Stimulated activated CD8-positive, alpha-beta memory T cell treated with anti-CD3 and anti-CD28 coated beads, Interleukin-4, amount 100 ng/mL, for 48 hours (primary cell): ENCODE measurements at places on chromosomes 4 and X.

GRCh38 chrX:9698576-9698975 is 67.1 kb downstream of the GPR143 start:
- no peak for DNase-seq

GRCh38 chr4:108043526-108043925 is 53.8 kb downstream of the HADH start:
- DNase-seq: no peak

DNA sequence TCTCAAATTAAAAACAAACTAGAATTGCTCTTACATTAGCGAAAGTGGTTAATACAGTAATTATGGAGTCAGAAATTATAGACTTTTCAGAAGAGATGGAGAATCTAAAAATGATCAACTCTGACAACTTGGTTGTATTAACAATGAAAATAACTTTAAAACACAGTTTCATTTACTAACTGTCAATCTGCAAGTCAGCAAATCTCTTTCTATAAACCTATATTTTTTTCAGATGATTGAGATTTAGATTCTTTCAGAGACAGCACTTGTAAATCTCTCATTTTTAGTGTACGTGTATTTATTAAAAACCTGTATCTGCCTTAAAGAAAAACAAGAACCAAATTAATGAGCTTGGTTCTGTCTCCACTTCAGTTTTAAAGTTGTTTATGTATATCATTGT is 311.4 kb downstream of the EPHA5 start:
- no peak for DNase-seq

DNA sequence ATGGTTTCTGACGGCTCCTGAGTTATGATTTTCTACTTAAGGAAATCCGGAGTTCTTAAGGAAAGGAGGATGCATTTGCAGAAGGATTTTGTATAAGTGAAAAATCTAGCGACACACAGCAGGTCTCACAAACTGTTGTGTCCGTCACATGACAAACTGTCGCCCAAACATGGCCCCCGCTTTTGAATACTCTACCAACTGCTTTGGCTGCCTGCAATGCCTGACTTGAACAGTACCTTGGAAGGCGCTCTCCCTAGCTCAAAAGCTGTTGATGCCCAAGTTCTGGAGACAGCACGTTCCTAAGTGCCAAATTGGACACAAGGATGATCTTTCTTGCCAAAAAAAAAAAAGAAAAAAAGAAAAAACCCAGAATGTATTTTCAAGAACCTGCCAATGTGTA is 103.2 kb downstream of the ENPP6 start:
- DNase-seq: no peak

DNA sequence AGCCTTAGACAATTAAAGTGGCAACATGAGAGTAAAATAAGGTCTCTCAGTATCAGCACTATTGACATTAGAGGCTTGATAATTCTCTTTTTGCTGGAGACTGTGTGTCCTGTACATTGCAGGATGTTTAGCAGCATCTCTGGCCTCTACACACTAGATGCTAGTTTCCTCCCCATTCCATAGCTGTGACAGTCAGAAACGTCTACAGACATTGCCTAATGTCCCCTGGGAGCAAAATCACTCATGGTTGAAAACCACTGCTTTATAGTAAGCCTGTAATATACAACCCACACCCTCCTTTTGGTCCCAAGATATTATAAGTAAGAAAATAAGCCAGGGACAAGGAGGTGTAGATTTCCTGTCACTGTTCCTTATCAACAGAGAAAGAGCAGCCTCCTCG is 166.0 kb downstream of the FRMPD4 start:
- DNase-seq: no peak

- no peak for DNase-seq
Measured at GRCh38 chr4:118682928-118683327, 2.3 kb upstream of the METTL14 start.

DNA sequence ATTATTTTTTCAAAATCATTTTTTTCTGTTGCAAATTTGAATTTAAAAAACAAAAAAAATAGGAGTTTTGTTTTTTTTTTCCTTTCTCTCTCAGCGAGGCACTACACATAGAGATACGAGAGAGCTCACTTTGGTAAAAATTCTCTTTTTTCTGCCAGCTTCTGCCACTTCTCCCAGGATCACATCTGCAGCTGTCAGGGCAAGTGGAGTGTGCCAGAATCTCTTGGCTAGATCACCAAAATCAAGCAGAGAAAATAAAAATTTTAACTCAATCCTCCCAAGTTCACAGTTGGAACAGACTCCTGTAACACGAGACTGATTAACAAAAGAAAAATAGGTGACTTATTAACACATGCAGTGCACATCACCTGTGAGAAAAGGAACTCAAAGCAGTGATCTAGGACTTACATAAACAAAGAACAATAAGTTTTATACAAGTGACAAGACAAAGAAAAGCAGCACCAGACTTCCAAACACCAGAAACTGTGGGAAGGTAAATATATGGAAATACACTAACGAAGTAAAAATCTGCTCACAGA is 213.2 kb upstream of the ZFP42 start:
- DNase-seq: no peak

- no peak for DNase-seq
Measured at GRCh38 chr4:139759097-139759496, 93.5 kb downstream of the MGST2 start.

DNA sequence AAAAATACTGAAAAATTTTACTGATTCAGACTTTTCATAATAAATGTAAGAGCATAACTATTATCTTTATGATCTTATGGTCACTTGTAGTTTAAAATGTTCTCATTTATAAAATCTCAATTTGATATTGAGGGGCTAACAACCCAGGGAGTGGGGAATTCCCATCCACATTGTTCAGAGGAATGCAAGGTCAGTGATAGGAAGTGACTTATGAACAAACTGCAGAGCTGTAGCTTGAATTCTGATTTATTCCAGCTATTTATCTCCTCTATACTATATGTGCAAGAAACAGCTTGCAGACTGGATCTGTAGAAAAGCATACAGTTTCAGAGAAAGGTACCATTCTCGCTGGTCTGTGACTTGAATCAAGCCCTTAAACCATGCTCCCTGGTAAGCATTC is 61.6 kb downstream of the SEC24D start:
- DNase-seq: no peak

DNA sequence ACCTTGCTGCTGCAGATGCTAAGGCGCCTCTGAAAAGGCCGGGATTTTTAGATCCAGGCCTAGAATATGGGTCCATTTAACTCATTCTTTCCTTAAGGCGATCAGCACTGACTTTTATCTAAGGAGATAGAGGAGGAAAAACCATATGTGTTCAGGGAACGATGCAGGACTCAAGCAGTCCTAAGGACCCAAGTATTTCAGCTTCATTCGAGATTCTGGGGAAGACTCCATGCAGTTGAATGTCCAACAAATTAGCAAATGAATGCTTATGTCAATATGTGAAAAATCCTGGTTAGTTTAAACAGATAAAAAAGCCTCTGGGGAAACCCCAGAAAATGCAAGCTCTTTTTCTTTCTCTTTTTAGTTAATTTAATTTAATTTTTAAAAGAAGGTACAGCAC is 36.0 kb downstream of the HELT start:
- DNase-seq: no peak

- DNase-seq: no peak
Measured at GRCh38 chr4:992297-993110, 700 bp downstream of the SLC26A1 start.

DNA sequence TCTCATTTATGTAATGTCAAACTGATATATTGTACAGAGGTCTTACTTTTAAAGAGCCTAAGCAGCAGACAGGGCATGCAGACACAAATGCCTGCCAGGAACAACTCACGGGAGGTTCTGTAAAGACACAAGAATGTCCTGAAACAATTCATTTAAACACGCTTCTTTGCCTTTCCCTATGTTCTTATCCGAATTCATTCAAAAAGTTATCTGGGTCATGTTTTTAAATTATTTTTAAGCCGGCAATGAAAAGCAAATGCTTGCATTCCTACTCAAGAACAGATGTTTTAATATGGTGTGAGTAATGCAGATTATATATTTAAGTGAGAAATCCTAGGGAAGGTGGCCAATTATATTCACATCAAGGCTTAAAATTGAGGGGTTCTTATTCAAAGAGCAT is 192.6 kb downstream of the PDGFC start:
- no peak for DNase-seq

DNA sequence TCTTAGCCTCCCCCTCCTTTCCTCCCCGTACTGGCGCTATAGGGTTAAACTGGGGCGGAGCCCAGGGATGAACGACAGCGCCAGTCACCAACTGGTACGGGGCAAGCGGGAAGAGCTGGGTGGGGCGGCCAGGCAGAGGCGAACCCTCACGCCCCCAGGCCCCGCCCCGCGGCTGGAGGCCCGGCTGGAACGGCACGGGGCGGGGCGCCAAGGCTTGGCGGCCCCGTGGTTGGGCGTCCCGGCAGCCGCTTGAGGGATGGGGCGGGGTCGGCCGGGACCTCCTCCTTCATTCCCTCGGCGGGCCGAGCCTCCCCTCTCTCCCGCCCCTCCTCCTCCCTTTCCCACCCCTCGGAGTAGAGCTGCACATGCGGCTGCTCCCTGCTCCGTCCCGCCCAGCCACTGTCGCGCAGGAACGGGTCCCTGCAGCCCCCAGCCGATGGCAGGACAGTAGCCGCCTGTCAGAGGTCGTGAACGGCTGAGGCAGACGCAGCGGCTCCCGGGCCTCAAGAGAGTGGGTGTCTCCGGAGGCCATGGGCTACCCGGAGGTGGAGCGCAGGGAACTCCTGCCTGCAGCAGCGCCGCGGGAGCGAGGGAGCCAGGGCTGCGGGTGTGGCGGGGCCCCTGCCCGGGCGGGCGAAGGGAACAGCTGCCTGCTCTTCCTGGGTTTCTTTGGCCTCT is at the start of gene EDA:
EDA (plus strand) TSS at position 335 of the 678 bp plus-strand sequence.
- DNase-seq: peak; percentile 77

DNA sequence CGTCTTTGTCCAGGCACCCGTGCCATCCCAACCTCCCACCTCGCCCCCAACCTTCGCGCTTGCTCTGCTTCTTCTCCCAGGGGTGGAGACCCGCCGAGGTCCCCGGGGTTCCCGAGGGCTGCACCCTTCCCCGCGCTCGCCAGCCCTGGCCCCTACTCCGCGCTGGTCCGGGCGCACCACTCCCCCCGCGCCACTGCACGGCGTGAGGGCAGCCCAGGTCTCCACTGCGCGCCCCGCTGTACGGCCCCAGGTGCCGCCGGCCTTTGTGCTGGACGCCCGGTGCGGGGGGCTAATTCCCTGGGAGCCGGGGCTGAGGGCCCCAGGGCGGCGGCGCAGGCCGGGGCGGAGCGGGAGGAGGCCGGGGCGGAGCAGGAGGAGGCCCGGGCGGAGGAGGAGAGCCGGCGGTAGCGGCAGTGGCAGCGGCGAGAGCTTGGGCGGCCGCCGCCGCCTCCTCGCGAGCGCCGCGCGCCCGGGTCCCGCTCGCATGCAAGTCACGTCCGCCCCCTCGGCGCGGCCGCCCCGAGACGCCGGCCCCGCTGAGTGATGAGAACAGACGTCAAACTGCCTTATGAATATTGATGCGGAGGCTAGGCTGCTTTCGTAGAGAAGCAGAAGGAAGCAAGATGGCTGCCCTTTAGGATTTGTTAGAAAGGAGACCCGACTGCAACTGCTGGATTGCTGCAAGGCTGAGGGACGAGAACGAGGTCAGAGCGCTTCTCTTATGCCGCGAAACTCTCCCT is at the start of gene TET2:
TET2 (plus strand) TSS at position 601 of the 740 bp plus-strand sequence. CDS start 87,067 bp downstream, outside the sequence.
- DNase-seq: peak; percentile 83

- no peak for DNase-seq
Measured at GRCh38 chr4:75745161-75745560, 20.8 kb downstream of the USO1 start.

GRCh38 chr4:56790691-56791091 is 30.8 kb downstream of the SPINK2 start:
- no peak for DNase-seq

DNA sequence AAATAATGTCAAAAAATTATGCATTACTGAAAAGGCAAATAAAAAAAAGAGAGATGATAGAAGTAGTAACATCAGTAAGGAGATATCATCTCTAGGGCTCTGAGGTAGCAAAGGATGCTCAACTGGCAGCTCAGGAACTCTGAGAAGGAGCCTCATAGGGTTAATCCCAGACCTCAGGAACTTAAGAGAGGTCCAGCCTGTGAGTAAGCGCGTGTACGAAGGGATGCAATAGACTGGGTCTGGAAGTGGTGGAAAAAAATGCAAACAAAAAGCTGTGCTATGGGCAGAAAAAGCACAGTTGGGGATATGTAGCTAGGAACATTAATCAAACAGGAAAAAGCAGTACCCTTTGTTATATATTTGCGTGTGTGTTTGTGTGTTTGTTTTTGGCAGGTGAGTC is 282.0 kb downstream of the GALNTL6 start:
- no peak for DNase-seq

- DNase-seq: no peak
Measured at GRCh38 chr4:22345055-22345454, 170.8 kb downstream of the ADGRA3 start.

DNA sequence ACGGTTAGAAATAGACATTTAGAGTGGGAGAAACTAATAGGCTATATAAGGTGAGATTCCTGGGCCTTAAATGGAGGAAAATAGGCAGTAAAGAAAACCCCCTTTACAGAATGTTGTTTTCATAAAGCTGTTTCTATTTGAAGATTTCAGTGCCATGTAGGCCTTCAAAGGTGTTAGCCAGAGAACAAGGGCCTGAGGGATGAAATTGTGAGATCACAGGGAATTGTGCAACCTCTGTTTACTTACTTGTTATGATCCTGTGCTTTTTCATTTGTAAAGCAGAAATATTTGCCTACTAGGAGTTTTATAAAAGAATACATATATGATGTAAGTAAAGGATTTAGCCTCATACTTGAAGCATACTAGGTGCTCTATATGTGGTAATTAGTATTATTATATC is 272.9 kb upstream of the ARX start:
- no peak for DNase-seq

- no peak for DNase-seq
Measured at GRCh38 chr4:153375303-153375702, 30.8 kb downstream of the MND1 start.

DNA sequence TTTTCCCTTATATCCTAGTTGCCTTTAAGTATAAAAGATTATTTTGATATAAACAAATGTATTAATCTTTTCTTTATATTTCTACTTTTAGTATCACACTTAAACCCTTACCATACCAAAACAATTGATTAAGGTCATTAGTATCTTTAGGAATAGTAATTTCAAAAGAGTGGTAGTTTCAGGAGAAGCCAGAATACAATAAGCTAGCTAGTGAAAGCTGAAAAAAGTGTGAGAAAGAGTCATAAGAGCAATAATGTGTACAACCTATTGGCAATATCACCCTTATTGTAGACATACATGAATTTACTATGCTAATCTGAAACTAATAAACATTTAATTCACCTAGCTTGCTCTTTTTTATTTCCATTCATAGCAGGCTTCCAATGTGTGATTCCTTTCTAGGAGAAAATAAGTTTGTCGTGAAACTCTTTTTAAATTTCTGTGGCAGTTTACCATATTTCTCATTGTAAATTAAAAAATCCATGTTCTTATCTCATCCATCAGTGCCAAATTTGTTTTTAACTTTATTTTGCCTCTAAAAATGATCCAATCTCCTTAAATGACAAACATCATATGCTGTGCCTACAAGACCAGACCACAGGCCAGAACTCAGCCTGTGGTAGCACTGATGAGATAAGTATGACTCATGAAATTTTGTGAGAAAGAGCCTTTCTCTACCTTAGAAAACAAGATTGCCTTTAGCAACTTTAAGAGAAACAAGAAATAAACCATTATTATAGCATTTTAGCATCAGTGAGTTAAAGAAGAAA is 8.1 kb downstream of the NEK1 start:
- DNase-seq: no peak

- DNase-seq: no peak
Measured at GRCh38 chr4:188780686-188781085, 641.4 kb downstream of the TRIML1 start.

GRCh38 chr4:164926301-164926700 is 49.3 kb downstream of the APELA start:
- DNase-seq: no peak
